ENCODE measurements at places on chromosomes 7 and 10.

DNA sequence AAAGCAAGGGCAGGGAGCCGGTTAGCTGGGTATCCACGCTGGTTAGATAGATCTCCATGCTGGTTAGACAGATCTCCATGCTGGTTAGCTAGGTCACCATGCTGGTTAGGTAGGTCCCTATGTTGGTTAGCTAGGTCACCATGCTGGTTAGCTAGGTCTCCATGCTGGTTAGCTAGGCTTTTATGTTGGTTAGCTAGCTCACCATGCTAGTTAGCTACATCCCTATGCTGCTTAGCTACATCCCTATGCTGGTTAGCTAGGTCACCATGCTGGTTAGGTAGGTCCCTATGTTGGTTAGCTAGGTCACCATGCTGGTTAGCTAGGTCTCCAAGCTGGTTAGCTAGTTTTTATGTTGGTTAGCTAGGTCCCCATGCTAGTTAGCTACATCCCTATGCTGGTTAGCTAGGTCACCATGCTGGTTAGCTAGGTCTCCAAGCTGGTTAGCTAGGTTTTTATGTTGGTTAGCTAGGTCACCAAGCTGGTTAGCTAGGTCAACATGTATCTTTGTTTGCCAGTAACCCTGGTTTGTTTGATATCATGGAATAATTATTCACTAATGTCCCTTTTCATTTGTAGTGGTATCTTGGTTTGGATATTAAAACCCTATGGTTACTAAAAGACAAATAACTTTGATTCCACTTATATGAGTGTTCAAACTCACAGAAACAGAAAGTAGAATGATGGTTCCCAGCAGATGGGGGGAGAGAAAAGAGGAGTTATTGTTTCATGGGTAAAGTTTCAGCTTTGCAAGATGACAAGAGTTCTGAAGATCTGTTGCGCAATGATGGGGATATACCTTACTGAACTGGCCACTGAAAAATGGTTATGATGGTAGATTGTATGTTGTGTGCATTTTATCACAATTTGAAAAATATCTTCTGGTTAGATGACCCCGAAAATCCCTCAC lies 136.2 kb downstream of the PRPF18 start:
- peaks cover 32% of the 10 kb centered on the region for H3K27me3 ChIP-seq
- no peaks in the 10 kb centered on the region for H3K36me3 ChIP-seq
- no peak overlapping the region for H3K4me3 ChIP-seq
- H3K4me1 ChIP-seq: no peaks in the 10 kb centered on the region
- no peak overlapping the region for H3K27ac ChIP-seq

GRCh38 chr10:77939561-77940001 lies 13.0 kb upstream of the DLG5 start:
- H3K27me3 ChIP-seq: peaks cover 22% of the 10 kb centered on the region
- H3K27ac ChIP-seq: no peak overlapping the region
- no peak overlapping the region for H3K4me3 ChIP-seq
- H3K36me3 ChIP-seq: no peaks in the 10 kb centered on the region
- no peak for DNase-seq
- no peaks in the 10 kb centered on the region for H3K4me1 ChIP-seq

GRCh38 chr7:142476077-142476476 lies 218.2 kb upstream of the PRSS58 start:
- no peak for DNase-seq
- H3K36me3 ChIP-seq: peaks cover 3% of the 10 kb centered on the region
- H3K4me1 ChIP-seq: peaks cover 14% of the 10 kb centered on the region
- H3K27me3 ChIP-seq: no peaks in the 10 kb centered on the region
- H3K4me3 ChIP-seq: no peak overlapping the region

GRCh38 chr10:95400787-95401186 lies 110.0 kb upstream of the PDLIM1 start:
- no peaks in the 10 kb centered on the region for H3K27me3 ChIP-seq
- peaks cover 3% of the 10 kb centered on the region for H3K36me3 ChIP-seq
- H3K27ac ChIP-seq: no peak overlapping the region
- H3K4me3 ChIP-seq: no peak overlapping the region
- DNase-seq: no peak

DNA sequence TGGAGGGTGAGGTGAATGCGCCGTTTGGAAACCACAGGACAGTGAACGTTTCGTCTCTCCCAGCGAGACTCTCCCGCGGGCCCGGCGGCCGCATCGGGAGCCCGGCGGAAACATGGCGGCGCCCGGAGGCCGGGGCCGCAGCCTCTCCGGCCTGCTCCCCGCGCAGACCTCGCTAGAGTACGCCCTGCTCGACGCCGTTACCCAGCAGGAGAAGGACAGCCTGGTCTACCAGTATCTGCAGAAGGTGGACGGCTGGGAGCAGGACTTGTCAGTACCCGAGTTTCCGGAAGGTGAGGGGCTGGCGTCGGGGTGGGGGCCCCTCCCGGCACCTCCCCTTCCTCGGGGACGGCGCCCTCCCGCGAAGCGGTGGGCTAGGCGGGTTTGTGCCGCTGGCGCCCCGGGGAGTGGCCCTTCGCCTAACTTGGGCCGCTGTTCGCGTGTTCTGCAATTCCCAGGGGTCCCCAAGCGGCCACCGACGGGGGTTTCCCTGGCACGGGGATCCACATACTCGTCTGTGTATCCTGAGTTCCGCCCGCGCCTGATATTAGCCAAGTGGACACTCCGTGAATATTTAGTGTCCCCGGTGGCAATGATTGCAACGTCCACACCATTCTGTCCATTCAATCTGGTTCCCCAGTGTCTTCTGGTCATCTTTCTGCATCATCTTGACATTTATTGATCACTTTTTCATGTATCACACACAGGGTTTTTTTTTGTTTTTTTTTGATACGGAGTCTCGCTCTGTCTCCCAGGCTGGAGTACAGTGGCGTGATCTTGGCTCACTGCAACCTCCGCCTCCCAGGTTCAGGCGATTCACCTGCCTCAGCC lies 514 bp downstream of the NHLRC2 start:
- peaks cover 33% of the 10 kb centered on the region for H3K36me3 ChIP-seq
- peak; percentile 24 for DNase-seq
- H3K27me3 ChIP-seq: no peaks in the 10 kb centered on the region
- H3K4me1 ChIP-seq: peaks cover 26% of the 10 kb centered on the region

GRCh38 chr10:73876971-73877370 lies 2.6 kb upstream of the CAMK2G start:
- DNase-seq: no peak
- H3K27me3 ChIP-seq: no peaks in the 10 kb centered on the region
- peaks cover 9% of the 10 kb centered on the region for H3K36me3 ChIP-seq
- H3K27ac ChIP-seq: peak overlapping the region; percentile 18

GRCh38 chr7:41931263-41931646 lies 228.4 kb upstream of the INHBA start:
- no peak for DNase-seq
- no peak overlapping the region for H3K4me3 ChIP-seq
- H3K27me3 ChIP-seq: peaks cover 19% of the 10 kb centered on the region
- H3K27ac ChIP-seq: no peak overlapping the region
- H3K4me1 ChIP-seq: no peaks in the 10 kb centered on the region
- H3K36me3 ChIP-seq: no peaks in the 10 kb centered on the region

DNA sequence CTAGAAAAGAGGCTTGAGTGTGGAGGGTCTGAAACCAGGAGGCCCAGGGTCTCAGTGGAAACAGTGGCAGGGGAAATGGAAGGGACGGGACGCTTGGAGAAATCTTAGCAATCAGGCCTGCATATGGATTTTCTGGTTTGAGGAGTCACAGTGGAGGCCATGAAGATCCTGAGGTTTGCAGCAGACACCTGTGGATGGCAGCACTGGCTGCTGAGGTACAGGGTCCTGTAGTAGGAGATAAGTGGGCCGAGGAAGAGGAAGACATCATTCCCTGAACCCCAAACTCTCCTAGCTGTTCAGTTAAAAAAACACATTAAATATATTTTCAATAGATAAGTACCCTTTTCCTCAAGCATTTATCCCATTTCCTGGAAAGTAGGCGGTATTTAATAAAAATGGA lies 208.8 kb upstream of the IGFBP3 start:
- no peak overlapping the region for H3K27ac ChIP-seq
- H3K4me1 ChIP-seq: no peaks in the 10 kb centered on the region
- H3K4me3 ChIP-seq: no peak overlapping the region
- no peaks in the 10 kb centered on the region for H3K27me3 ChIP-seq
- DNase-seq: no peak

DNA sequence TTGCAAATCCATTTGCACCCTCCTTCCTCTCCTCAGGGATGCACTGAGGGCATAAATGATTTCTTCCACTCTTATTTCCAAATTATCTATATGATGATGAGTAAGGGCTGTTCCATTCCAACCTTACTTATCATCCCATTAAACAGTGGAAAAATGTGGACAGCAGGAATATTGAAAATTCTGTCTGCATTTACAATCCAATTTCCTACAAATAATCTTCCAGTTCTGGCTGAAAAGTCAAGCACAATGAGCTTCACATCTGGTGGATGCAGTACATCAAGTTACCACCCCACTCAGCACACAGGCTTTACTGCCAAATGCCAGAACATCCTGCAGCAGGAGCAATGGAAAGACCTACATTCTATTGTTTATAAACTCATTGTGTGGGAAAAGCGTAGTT lies 345.0 kb upstream of the STEAP1 start:
- no peaks in the 10 kb centered on the region for H3K36me3 ChIP-seq
- H3K27ac ChIP-seq: no peak overlapping the region

- peaks cover 29% of the 10 kb centered on the region for H3K4me1 ChIP-seq
- peaks cover 26% of the 10 kb centered on the region for H3K36me3 ChIP-seq
- H3K27ac ChIP-seq: peak overlapping the region; percentile 90
These were observed 624 bp upstream of the ZNF783 start for GRCh38 chr7:149261316-149261828.

GRCh38 chr7:142645777-142646176 lies 103.5 kb upstream of the PRSS1 start:
- H3K27ac ChIP-seq: no peak overlapping the region
- DNase-seq: no peak
- peaks cover 10% of the 10 kb centered on the region for H3K27me3 ChIP-seq

- H3K4me3 ChIP-seq: no peak overlapping the region
- DNase-seq: no peak
- H3K4me1 ChIP-seq: no peaks in the 10 kb centered on the region
- H3K27me3 ChIP-seq: peaks cover 24% of the 10 kb centered on the region
- no peaks in the 10 kb centered on the region for H3K36me3 ChIP-seq
These were observed 81.1 kb downstream of the MET start for GRCh38 chr7:116753130-116753529.

GRCh38 chr10:74255888-74256357 lies 104.9 kb downstream of the ADK start:
- peaks cover 1% of the 10 kb centered on the region for H3K4me1 ChIP-seq
- no peak for DNase-seq
- no peaks in the 10 kb centered on the region for H3K36me3 ChIP-seq
- no peaks in the 10 kb centered on the region for H3K27me3 ChIP-seq
- H3K27ac ChIP-seq: no peak overlapping the region
- no peak overlapping the region for H3K4me3 ChIP-seq

GRCh38 chr10:70254778-70255328 lies 21.6 kb upstream of the PPA1 start:
- no peak for DNase-seq
- H3K27ac ChIP-seq: no peak overlapping the region
- no peaks in the 10 kb centered on the region for H3K4me1 ChIP-seq
- no peaks in the 10 kb centered on the region for H3K36me3 ChIP-seq

GRCh38 chr7:1915956-1916600 lies 246.0 kb downstream of the ELFN1 start:
- DNase-seq: no peak
- peaks cover 44% of the 10 kb centered on the region for H3K4me1 ChIP-seq
- H3K4me3 ChIP-seq: no peak overlapping the region
- H3K27me3 ChIP-seq: no peaks in the 10 kb centered on the region
- H3K27ac ChIP-seq: no peak overlapping the region
